CD8-positive, alpha-beta T cell (primary cell): ENCODE measurements at places on chromosomes 6 and 20.

- no peak for DNase-seq
Observed at GRCh38 chr20:50855498-50856474, 60.9 kb downstream of the BCAS4 start.

- DNase-seq = peak; percentile 86
Observed at GRCh38 chr20:51481341-51481914, 61.1 kb downstream of the NFATC2 start.

- no peak for DNase-seq
Observed at GRCh38 chr6:93423542-93423941, 4.2 kb upstream of the EPHA7 start.

DNA sequence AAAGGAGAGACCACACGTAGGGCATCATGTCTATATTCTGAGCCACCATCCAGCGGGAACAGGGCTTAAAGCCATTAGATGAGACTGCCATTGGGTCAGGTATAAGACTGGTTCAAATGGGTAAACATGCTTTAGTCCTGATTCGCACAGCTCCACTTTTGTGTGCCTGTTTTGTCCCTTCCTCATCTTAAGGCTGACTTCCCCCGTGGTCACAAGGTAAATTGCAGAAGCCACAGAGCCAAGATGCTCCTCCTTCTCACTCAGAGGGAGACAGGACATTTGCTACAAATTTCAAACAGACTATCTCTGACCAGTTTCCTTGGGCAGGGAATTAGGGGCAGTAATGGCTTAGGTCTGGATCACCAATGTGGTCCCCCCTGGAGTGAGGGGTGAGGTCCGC is 11.4 kb upstream of the IFNGR1 start:
- DNase-seq = no peak

GRCh38 chr20:19756761-19757486 is 1.1 kb upstream of the RIN2 start:
- DNase-seq = no peak

GRCh38 chr20:34250005-34250404 is 8.8 kb downstream of the ASIP start:
- DNase-seq = no peak

GRCh38 chr6:111642463-111643158 is 36.9 kb upstream of the TRAF3IP2 start:
- DNase-seq = no peak

- DNase-seq = no peak
Observed at GRCh38 chr20:17699931-17700351, at the start of gene BANF2. BANF2 (plus strand) TSS chr20:17699966; CDS start chr20:17725026, 25,060 bp downstream.

GRCh38 chr6:73017476-73017875 is 207.8 kb downstream of the KHDC1L start:
- DNase-seq = no peak

DNA sequence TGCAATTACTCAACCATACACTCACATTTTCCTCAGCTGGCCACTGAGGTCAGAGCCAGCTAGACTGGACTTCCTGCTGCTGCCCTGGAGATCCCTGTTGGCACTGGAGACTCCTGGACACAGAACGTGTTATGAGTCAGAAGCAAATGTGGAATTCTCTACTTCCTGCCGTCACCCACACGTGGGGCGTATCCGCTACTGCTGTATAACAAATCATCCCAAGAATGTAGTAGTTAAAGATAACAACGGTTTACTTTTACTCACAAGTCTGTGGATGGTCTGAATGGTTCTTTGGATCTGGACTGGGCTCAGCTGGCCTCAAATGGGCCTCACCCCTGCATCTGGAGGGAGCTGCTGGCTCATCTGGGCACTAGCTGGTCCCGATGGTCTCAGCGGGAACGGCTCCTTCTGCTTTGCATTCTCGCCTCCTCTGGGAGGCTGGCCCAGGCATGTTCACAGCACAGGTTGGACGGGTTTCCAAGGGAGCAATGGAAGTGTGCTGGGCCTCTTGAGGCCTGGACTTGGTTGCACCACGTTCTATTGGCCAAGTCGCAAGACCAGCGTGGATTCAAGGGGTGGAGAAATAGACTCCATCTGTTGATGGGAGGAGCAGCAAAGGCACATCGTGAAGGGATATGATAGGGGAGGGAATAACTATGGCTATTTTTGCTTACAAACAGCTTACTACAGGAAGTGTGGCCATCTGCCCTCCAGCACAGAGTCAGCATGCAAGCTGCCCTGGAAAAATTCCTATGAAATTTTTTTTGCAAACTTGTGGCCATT is 118.5 kb downstream of the SNX5 start:
- no peak for DNase-seq

GRCh38 chr6:165135889-165136288 is 173.5 kb downstream of the C6orf118 start:
- DNase-seq = no peak

GRCh38 chr20:16476032-16476431 is 97.2 kb downstream of the KIF16B start:
- no peak for DNase-seq

GRCh38 chr6:90186637-90187371 is 109.8 kb downstream of the BACH2 start:
- DNase-seq = no peak

DNA sequence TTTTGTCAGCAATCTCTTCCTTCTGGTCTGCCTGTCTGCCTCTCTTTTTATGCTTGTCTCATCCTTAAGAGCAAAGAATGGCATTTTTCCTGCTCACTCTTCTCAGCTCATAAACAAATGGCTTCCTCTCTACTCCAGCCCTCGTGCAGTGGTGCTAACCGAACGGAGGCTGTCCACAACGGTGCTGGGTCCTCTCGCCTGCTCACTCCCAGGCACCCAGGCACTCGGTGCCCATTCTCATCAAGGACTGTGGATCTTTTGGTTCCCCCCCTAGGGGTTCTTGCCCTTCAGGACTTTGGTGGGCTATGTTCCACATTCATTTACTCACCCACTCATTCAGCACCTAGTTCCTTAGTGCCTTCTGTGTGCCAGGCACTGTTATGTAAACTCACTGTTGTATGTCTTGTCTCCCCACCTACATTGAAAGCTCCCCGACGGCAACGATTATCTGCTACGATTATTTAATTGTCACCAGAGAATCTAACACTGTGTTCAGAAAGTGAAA is 113.9 kb downstream of the FYN start:
- DNase-seq = no peak

- DNase-seq = no peak
Observed at GRCh38 chr6:51027283-51028065, 208.8 kb downstream of the TFAP2B start.

DNA sequence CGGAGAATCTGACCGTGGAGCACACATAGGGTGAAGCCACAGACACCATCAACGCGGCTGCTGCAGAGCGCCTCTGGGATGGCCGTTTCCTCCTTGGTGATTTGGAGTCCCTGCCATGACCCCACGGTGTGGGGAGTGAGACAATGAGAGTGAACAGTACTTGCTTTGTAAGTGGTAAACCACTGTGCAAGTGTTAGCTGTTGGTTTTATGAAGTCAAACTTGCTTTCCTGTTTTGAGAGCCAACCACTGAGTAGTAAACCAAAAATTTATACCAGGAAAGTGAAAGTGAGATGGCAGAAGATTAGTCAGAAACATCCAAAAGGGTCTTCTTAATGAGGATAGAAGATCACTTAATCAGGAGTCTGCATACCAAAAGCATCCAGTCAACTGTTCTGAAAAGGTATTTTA is 160.7 kb downstream of the FOXC1 start:
- DNase-seq = peak; percentile 45

- no peak for DNase-seq
Observed at GRCh38 chr6:68054756-68055155, 580.3 kb upstream of the ADGRB3 start.

DNA sequence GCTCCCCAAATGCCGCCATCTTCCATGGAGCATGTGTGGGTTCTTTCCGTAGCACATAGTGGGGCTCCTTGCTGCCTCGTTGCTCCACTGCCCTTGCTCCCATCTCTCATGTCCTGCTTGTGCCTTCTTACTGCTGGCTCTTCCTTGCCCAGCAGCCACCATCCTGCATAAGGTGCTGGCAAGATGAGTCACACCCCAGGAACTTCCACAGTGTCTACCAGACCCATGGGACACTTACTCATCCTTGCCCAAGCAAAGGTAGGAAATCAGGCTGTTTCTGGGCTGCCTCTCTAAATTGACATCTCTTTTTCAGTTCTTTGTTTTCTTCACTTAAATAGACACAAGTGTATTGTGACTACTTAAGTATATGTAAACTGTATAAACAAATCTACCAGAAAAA is 39.4 kb upstream of the RGS17 start:
- DNase-seq = no peak

DNA sequence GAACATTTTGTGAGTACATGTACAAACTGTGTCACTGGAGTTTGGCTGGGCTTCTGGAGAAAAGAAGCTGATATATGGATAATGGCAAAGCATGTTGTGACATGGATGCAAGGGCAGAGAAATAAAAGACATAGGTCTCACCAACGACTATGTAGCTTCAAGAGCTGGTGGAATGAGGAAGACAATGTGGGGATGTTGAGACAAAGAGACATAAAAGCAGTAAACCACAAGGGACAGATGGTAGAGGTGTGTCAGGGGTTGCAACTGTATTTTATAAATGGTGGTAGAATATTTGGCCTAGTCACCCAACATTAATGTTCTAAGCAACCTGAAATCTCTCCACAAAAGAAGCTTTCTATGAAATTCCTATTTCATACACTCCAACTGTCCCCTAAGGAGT is 199.0 kb downstream of the KCNQ5 start:
- DNase-seq = no peak

- DNase-seq = no peak
Observed at GRCh38 chr6:151292974-151293687, 53.4 kb downstream of the AKAP12 start.

DNA sequence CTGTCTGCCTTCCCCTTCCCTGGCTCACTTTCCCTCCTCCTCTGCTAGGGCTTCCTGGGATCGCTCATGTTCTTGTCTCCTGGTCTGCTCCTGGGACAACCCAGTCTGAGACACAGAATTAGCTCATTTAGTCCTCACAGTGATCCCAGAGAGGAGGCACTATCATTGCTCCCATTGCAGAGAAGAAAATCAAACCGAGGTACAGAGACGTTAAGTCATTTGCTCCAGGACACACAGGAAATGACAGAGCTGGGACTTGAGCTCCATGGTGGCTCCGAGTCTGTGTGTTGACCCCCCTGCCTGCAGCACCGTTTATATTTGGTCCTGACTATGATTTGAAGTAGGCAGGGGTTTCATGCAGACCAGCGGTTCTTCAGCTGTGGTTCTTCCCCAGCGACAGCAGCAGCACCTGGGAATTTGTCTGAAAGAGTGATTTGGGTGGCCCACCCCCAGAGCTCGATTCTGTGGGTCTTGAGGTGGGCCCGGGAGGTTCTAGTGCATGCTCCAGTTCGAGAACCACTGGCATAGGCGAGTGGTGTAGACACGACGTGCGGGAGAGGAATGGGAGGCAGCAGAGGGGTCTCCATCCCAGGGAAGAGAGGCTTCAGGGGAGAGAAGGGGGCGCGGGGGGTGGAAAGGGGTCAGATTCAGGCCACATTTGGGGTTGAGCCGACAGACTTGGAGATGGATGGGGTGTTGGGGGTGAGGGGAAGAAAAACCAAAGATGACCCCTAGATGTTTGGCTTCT is 24.7 kb downstream of the PCK1 start:
- DNase-seq = no peak

DNA sequence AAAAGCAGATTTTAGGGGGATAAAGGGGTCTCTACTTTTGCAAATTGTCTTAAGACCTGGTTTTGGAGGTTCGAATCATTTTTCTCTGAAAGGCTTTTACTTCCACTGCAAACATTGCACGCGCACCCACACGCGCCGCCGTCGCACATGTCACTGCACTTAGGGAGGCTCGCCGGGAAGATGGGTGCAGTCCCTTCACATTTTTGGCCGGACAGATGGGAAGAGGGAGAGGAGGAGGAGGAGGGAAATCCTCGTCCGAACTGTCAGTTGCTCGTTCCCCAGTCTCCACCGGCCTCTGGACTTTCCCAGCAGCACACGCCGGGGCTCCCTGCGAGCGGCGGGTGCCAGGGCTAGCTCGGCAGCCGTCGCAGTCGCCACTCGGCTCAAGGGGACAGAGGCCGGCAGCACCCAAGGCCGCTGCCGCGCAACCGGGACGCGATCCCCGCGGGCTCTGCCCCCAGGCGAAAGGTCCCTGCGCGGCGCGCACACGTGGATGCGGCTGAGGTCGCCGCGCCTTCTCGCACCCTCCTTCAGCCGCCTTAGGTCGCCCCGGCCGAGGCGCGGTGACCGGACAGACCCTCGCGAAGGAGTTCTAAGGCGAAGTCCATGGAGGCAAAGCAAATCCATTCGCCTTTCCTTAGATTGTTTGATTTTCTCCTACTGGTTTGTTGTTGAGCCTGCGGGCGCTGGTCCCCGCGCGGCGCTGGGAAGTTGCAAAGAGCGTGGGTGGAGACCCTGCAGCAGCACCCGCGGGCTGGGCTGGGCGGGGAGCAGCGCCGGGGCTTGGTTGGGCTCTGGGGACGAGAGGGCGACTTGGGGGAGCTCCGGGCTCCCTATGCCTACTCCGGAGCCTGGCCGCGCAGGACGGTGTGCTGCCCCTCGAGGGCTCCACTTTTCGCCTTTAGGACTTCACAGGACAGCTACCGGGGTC is 1.2 kb downstream of the MYB start:
- DNase-seq = peak; percentile 75

DNA sequence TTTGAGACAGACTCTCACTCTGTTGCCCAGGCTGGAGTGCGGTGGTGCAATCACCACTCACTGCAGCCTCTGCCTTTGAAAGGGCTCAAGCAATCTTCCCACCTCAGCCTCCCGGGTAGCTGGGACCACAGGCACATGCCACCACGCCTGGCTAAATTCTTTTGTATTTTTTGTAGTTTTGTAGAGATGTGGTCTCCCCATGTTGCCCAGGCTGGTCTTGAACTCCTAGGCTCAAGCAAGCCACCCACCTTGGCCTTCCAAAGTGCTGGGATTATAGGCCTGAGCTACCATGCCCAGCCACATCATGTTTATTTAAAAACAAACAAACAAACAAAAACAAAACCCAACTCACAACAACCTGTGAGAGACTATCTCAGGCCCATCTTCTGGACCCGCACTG is 29.7 kb upstream of the APCDD1L start:
- no peak for DNase-seq
